ENCODE measurements at places on chromosomes 1 and 21.

GRCh38 chr21:15054606-15055239 is 10.1 kb downstream of the NRIP1 start:
- DNase-seq, result no peak

DNA sequence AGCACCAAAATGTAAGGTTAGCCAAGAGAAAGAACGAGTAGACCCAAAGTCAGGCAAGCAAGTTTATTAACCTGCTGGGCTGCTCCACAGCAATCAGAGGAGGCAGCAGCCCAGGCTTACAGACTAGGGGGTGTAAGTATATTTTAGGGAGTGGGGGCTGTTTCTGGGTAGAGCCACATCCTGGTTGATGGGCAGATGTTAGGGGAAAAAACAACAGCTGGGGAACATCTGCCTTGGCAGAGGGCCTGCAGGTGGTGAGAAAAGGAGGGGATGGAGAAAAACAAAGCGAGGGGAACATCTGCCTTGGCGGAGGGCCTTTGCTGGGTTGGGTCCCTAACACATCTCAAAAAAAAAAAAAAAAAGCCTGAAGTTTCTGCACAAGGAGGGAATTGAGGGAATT is 9.7 kb upstream of the ZBTB48 start:
- DNase-seq, result no peak

DNA sequence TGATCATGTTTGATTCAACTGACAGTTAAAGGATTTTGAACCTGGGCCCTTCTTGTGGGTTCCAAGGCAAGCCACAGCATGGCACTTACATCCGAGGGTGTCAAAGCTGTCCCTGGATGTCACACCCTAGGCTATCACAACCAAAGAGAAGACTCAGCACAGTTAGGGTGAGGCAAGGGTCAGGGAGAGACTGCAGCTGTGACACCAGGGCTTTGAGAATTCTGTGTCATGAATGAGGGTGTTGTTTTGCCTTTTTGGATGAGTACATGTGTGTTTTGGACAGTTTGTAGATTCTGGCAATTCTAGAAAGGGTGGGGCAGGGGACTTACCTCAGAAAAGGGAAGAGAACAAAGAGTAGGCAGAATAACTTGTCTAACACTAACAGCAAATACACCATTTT is 37.8 kb upstream of the ZNF326 start:
- no peak for DNase-seq

DNA sequence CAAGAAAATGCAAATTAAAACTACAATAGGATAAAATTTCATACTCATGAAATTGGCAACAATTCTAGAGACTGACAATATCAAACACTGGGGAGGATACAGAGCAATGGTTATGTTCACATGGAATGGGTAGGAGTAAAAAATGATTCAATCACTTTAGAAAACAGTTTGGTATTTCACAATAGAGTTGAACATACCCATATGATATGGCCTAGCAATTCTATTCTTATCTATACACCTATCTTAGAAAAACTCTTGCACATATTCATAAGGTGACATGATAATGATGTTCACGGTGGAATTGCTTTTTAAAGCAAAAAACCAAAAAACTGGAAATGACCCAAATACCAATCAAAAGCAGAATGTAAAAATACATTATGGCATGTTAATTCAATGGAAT is 28.7 kb downstream of the PHC2 start:
- no peak for DNase-seq

DNA sequence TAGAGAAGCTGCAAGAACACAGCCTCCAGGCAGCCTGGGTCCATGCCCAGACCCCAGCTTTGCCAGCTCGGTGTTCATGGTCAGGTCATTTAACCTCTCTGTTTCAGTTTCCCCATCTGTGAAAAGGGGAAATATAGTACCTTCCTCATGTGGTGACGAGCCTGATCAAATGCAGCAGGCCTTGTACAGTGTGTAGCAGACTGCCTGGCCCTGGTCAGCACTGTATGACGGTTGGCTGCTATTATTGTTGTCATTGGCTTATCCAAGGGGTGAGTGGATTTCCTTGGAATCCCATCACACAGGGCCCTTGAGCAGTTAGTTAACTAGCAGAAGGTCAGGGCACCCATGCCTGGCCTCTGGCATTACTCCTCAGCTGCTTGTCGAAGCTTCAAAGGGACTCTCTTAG is 6.6 kb upstream of the TMEM51 start:
- no peak for DNase-seq

- no peak for DNase-seq
Measured at GRCh38 chr1:228408041-228408868, 1.6 kb upstream of the TRIM11 start.
